DMS79 (cell line): ENCODE measurements at places on chromosomes 6 and 20.

GRCh38 chr6:141199074-141199473, 933.7 kb upstream of the GJE1 start:
- peak; percentile 4 for DNase-seq

- no peak for DNase-seq
Observed at GRCh38 chr6:152305672-152306071, 331.5 kb downstream of the SYNE1 start.

- no peak for DNase-seq
Observed at GRCh38 chr6:151082079-151082478, 157.7 kb upstream of the AKAP12 start.

GRCh38 chr6:38371881-38372280, 267.8 kb downstream of the BTBD9 start:
- DNase-seq, result no peak

- DNase-seq, result no peak
Observed at GRCh38 chr6:27592481-27593199, 119.7 kb upstream of the ZNF184 start.

- no peak for DNase-seq
Observed at GRCh38 chr6:3281631-3282475, 23.1 kb downstream of the PSMG4 start.

DNA sequence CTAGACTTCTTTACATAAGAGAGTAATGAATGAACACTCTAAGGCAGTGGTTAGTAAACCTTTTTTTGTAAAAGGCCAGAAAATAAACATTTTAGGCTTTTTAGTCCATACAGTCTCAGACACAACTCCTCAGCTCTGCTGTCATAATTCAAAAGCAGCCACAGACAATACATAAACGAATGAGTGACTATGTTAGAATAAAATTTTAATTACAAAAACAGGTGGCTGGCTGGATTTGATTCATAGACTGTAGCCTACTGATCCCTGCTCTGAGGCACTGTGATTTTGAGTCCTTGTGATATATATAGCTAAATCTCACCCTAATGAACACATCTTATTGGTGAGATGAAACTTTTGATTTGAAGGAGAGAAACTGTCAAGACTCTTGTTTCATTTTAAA, 155.1 kb downstream of the AIG1 start:
- no peak for DNase-seq

GRCh38 chr20:24045621-24046318, 57.2 kb upstream of the GGTLC1 start:
- no peak for DNase-seq

DNA sequence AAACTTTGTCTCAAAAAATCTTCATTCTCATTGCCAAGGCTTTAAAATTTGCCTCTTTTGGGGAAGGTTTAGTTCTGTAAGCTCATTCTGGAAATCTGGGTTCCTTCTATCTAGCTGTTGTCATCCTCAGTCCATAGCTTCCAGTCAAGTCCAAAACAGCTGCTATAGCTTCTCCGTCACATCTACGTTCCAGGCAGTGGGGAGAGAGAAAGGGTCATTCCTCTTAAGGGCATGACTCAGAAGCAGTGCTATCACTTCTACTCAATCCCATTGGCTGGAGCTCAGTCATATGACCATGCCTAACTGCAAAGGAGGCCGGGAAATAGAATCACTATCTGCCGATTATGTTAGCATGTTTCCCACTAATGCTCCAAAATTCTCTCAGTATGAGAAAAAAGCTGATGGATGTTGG, 141.4 kb upstream of the PTPN1 start:
- no peak for DNase-seq

DNA sequence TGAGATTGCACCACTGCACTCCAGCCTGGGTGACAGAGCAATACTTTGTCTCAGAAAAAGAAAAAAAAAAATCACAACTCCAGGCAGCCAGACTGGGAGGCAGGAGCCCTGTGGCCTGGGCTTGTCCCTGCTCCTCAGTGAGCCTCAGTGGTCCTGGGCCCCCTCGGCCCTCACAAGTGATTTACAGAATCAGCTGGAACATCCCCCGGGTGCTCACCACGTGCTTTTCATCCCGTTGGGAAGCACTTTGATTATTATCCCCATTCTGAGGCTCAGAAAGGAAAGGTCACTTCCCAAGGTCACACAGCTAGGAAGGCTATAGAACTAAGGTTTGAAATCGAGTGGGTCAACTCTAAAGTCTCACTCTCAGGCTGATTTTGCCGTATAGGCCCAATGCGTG, 43.1 kb upstream of the TLDC2 start:
- DNase-seq, result no peak

- DNase-seq, result no peak
Observed at GRCh38 chr6:154638369-154638768, 94.8 kb upstream of the SCAF8 start.

GRCh38 chr6:90078513-90079289, 184.4 kb downstream of the GJA10 start:
- DNase-seq, result no peak

DNA sequence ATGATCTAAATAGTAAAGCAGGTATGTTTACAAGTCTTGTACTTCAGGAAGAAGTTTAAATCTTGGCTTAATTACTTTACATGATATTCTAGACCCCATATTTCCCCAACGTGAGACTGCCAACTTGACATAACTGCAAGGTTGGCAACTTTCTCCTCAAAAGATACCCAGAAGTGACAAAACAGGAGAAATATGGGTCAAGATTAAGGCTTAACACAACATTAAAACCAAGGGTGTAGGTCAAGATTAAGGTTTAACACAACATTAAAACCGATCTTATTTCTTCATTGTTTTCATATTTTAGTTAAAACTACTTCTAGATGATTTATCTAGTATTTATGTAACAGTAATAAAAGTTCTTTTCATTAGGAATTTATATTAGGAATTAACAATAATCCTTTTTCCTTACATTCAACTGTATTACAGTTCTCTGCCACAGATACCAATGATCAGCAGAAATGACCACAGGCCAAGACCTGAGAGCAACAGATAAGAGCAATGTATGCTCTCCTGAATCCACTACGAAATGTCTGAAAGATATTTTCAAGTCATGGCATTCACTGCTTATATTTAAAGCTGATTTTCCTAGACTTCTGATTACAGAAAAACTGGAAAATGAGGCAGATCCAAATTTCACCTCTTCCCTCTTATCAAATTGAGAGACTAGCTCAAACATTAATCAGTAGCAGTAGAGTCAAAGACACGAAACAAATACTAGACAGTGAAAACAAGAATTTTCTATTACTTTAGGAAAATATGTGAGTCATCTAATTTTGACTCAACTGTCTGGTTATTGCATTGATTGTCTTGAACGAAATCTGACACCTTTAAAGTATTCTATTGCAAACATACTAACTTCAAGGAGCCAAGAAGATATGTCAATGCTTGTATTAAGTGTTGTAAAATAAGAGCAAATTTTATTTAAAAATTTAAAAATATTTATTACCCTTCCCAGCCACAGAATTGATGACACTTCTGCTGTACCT, 72.3 kb downstream of the RNGTT start:
- DNase-seq, result no peak

GRCh38 chr6:73656531-73657145, 2.8 kb upstream of the SLC17A5 start:
- DNase-seq, result no peak

DNA sequence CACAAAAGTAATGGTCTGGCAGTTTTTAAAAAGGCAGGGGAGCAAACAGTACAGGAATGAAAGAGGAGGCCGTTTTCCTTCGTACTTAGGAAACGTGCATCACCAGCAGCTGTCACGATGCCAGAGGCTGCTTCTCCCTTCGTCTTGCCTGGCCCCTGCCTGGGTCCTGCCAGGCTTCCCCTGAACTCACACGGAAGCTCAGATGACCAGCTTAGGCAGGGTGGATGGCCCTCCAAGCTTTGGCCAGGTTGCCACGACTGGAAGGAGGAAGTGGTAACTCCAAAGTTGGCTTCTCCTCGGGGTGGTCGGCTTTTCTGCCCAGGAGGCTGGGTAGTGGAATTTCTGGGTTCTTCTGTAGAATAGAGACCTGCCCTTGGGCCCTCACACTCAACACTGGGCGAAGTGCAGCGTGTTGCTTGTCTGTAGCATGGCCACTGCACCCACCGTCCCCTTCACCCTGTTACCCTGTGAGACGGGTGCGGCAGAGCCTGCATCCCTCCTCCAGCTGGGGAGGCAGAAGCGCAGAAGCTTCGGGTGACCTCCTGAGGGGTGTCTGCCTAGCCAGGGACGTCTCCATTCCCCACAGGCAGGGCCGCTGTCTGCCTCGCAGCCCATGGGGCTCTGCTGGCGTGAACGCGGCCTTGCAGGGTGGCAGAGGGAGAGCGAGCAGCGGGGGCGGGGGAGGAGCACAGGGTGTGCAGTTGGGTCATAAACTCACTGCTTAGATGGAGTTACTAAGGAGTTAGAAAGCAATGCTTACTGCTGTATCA, 18.4 kb upstream of the RBM38 start:
- DNase-seq, result no peak

- DNase-seq, result no peak
Observed at GRCh38 chr6:22657352-22657980, 88.1 kb downstream of the HDGFL1 start.

- DNase-seq, result no peak
Observed at GRCh38 chr6:29564875-29565274, 5.3 kb upstream of the UBD start.

DNA sequence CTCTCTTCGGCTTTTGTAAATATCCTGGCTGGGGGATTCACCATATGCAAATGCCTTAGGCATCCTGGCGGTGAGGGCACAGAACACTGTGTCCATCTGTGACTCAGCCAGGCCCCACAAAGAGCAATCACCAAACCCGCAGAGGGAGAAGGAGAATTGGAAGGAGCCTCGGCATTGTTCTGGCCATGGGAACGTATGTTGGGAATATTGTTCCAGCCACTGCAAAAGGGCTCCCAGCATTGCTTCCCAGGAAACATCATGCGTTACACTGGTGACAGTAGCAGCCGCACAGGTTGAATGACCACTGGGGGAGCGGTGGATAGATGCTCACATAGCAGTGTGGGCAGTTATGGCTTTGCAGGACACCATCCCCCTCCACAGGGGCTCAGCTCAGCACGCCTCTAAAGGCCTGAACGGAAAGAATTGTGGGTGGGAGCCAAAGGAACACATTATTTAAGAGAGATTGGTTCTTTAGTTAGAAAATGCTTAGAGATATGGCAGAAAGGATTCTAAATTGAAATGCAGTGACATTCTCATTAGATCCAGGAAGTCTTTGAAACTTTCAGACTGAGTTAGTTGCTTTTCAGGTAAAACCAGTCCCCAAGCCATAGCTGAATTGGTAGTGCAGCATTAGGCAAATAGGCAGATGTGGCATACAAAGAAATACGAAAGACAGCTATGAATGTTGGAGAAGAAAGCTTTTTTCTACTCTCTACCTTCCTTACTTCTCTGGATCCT, 104.3 kb downstream of the RNF144B start:
- DNase-seq, result no peak

DNA sequence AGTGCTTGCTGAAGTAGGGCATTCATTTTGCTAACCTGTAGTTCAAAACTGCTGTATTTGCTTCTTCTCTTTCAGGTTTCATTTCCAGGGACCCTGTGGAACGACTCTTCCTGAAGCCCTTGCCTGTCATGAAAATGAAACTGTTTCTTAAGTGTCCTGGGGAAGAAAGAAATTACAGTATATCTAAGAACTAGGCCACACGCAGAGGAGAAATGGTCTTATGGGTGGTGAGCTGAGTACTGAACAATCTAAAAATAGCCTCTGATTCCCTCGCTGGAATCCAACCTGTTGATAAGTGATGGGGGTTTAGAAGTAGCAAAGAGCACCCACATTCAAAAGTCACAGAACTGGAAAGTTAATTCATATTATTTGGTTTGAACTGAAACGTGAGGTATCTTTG, 3.4 kb upstream of the NOL7 start:
- no peak for DNase-seq

DNA sequence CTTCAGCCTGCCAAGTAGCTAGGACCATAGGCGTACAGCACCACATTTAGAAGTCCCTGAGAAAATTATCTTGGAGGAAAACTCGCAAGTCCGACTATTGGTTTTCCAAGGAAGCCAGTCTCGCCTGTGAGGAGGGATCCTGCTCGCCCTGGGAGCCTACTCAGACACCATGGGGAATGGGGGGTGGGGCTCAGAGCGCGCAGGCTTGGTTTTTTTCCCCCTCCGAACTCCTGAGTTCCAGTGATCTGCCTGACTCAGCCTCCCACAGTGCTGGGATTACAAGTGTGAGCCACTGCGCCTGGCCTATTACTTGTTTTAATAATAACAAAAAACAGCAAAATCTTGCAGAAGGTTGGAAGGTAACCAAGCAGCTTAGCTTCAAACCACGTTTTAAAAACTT, 153.7 kb downstream of the OR2B2 start:
- DNase-seq, result no peak

GRCh38 chr6:88380083-88380482, 213.9 kb upstream of the CNR1 start:
- no peak for DNase-seq

GRCh38 chr6:19736066-19736465, 101.1 kb upstream of the ID4 start:
- no peak for DNase-seq

DNA sequence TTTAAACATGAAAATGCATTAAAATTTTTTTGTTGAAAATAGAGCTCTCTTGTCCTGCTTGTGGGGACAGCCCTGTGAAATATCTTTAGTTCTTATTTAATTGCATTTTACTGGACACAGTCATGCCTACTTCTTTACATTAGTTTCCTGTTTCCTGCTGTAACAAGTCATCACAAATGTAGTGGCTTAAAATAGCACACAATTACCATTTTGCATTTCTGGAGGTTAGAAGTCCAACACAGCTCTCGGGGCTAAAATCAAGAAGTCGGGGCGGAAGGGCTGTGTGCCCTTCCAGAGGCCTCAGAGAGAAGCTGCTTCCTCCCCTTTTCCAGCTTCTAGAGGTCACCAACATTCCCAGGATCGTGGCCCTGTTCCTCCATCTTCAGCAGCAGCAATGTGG, 29.4 kb downstream of the PNLDC1 start:
- no peak for DNase-seq

DNA sequence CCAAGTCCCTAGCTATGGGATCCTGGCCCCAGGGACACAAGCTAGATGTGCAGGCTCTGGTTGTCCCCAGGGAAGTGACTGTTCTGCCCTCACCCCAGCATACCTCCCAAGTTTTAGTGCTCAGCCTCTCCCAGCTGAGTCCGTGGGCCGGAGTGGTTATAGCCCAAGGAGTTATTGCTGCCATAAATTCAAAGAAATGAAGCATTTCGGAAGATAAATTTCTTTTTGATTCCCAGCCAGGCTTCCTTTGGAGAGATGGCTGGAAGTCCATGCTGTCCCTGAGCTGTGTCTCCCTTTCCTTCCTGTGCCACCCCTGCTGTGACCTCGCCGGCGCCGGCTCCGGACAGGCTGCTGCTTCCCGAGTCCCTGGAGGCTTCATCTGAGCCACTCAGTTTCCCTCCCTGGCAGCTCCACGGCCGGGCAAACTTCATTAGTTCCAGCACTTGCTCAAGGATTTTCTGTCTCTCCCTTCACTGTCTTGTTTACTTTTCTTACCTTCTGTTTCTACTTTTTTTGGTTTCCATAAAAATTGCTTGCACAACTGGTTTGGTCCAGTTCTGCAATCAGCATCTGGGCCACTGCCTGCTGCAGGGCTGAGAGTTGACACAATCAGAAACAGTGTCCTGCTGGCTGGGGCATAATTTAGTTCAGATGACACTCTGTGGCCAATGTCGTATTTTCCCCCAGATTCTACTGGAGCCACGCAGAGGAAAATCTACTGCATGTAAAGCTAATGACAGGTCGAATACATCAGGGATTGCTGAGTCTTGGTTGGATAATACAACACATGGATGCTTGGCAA, 225.5 kb downstream of the SYNDIG1 start:
- no peak for DNase-seq

GRCh38 chr20:2387180-2387577, 6.5 kb downstream of the TGM6 start:
- no peak for DNase-seq
